ENCODE measurements at places on chromosomes 12 and 14.

- DNase-seq = no peak
These were observed 12.7 kb upstream of the WDR89 start for GRCh38 chr14:63654346-63654745.

GRCh38 chr12:29990971-29991370 is 207.2 kb upstream of the TMTC1 start:
- DNase-seq = no peak

GRCh38 chr14:88281447-88281846 is 41.6 kb downstream of the KCNK10 start:
- no peak for DNase-seq

GRCh38 chr14:93832665-93833064 is 44.4 kb upstream of the PRIMA1 start:
- no peak for DNase-seq

GRCh38 chr14:103104389-103104653 is 9.8 kb downstream of the EXOC3L4 start:
- DNase-seq = no peak
